ENCODE measurements at places on chromosomes 5 and 9.

DNA sequence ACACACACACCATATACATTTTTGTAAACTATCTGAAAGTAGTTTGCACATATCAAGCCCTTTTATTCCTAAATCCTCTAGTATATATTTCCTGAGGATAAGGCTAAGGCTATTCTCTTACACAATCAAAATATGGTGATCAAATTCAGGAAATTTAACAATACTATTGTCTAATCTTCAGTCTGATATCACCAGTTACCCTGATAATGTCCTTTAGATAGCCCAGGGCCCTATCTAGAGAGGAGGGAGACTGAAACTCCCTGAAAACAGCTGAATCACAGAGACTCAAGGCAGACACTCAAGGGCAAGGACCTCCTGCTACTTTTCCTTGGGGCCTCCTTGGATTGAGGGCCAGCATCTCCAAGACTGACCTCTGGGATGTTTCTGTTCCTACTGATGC, 30.4 kb downstream of the PTTG1 start:
- DNase-seq: no peak

DNA sequence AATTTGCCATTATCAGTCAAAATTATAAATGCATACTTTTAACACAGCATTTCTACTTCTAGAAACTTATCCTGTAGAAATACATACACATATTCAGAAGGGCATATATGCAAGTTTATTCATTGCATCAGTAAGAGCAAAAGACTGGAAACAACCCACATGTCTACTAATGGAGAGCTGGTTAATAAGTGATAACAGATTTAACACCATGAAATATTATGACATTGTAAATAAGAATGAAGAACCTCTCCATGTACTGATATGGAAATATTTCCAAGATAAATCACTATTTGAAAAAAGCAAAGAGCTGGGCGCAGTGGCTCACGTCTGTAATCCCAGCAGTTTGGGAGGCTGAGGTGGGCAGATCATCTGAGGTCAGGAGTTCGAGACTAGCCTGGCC, 54.5 kb downstream of the ELOVL7 start:
- no peak for DNase-seq

DNA sequence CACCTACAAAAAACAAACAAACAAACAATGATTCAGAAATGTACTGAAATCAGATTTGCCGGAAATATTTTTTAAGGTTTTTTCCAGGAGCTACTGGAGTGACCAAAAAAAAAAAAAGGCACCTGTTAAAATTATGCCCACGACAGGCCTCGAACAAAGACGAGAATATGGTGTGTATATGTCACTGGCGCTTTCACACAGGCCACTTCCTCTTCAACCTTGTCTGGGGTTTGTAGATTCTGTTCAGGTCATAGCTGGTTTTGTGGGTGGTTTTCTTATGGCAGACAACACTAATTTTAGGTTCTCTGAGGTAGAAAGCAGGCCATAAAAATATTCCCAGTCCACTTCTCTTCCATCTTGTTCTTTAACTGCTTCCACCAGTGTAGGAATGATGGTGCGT, 7.0 kb downstream of the NDUFB6 start:
- no peak for DNase-seq

DNA sequence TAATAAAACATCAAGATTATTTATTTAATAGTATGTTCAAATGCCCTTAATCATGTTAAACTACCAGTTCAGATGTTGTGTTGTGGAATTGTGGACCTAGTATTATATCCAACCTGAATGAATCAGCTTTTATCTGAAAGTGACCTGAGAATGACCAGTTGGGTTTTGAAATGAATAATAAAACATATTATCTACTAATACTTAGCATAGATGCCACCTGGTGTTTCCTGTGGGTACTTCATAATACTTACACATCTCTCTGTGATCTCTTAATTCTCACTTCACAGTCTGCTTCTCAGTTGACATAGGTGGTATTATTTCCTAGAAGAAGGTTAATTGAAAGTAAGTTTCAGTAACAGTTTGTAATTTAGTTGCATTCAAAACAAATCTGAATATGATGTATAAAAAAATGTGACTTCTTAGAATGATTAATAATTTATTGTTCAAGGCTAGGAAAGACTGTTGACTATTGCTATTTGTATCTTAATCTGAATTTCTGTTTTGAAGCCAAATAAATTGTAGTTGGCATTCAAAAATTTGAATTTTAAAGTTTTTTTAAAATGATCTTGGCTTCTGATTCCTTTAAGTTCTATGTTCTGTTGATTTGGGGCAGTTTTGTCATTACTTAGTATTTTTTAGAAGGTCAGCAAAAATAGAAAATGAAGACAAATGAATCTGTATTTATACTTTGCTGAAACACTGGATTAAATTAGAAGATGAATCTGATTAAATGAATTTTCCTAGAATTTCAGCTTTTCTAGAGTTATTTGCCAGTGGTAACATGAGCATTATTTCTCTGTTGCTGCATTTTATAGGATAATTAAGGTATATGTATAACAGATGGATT, 48.2 kb downstream of the KIF2A start:
- no peak for DNase-seq

GRCh38 chr5:14183187-14183939, 40.2 kb downstream of the TRIO start:
- DNase-seq: no peak

GRCh38 chr5:173454361-173454735, 126.1 kb upstream of the STC2 start:
- no peak for DNase-seq

DNA sequence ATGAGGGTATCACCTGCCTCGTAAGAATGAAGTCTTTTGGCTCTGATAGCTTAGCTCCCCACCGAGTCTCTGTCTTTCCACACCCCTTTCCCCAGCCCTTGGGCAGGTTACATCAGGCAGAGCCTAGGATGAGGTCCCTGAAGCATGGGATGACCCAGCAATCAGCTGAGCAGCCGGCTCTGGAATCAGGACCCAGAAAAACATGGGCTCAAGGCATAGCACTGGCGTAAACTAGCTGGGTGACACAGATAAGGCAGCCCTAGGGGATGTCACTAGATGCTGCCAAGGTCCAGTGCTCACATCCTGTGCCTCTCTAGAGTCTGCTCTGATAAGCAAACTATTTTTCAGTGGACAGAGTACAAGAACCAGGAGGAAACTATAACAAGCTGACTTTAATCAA, 26.6 kb downstream of the IDNK start:
- DNase-seq: no peak

DNA sequence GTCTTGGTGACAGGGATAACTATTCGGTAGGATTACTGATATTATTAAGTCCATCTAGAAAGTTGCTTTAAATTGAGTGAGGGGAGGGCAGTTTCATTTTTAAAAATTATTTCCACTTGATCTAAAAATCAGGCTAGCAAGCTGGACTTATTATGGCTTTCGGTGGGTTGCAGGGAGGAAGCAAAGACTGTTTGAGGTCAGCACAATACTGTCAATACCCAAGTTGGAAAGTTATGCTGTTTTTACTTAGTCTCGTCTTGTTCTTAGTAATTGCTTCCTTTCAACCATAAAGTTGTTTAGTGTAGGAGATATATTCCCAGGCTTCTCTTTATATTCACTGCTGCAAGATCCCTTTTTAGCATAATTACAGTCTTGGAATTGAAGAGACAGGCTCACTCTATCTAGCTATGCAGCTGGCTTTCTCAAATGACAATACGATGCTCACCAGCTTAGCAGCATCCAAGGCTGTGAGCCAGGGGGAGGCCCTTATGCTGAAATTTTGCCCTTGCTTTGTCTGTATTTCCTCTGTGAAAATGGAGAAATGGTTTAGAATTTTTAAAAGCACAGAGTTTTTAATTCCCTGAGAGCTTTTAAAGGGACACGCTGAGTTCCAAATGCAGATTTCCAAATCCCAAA, 68.2 kb upstream of the APC start:
- no peak for DNase-seq

GRCh38 chr9:130327070-130327780, 61.7 kb downstream of the HMCN2 start:
- no peak for DNase-seq

- DNase-seq: no peak
These were observed 1043.0 kb upstream of the C9orf72 start for GRCh38 chr9:28616310-28616709.

DNA sequence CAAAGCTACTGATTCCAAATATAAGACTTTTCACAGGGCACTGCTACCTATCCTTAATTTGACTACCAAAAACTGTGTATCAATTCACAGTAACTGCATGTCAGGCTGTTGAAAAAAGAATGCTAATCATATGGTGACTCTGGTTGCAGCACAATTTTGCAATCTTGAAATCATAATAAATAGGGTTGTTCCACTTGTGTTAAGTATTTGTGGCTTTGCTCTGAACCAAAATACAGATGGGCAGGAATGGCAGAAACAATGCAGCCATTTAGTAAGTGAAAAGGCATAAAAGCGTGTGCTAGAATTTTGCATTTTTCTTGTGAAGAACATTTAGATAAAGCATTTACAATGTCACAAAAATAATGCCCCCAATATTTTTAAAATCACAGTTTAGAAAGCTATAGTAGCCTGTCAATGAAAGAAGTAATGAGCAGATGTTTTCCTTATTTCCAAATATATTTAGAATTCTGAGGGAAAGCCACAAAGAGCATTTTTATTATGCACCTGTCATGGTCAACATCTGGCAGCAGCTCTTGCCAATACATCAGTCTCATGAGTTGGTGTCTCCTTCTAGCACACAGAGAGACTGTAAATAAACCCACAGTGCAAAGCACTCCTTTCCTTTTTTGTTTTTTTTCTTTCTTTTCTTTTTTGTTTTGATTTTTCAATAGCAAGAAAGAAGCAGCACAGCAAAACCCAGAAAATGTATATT, 54.8 kb upstream of the PAM start:
- DNase-seq: no peak

- no peak for DNase-seq
These were observed 21.0 kb upstream of the UBLCP1 start for GRCh38 chr5:159241946-159242552.

DNA sequence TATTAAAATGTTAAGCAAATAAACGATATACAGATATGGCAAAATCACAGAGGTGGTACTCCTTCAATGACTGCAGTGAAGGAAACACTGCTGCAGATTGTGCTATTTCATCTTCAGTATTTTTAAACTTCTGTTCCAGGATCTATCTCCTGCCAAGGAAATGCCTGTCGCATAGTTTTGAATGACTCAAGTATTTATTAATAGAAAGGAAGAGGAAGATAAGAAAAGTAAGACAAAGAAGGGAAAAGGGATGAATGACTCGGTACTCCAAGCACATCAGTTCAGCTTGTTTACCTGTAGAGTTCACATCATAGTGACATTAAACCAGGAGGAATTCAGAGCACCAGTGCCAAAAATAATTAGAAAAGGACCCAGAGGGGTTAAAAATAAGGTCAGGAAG, 5.1 kb upstream of the GPX8 start:
- DNase-seq: no peak

GRCh38 chr5:39202597-39203274, 16.6 kb downstream of the FYB1 start:
- no peak for DNase-seq

DNA sequence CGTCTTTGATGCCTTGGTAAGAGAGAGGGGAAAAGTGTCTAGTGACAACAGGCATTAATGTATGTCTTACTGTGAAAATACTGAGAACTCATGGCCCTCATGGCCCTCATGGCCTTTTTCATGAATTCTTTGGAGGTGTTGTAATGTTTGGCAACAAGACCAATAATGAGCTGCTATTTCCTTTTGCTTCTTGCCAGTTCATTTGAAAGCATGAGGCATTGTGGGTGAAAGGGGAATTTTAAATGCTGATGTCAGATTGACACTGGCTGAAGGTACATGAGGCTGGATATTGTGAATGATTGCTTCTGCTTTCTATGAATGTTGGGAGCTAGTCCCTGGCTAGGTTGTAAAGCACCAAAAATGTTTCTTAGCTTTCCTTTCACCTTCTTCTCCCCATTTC, 79.2 kb downstream of the DOCK2 start:
- DNase-seq: no peak

DNA sequence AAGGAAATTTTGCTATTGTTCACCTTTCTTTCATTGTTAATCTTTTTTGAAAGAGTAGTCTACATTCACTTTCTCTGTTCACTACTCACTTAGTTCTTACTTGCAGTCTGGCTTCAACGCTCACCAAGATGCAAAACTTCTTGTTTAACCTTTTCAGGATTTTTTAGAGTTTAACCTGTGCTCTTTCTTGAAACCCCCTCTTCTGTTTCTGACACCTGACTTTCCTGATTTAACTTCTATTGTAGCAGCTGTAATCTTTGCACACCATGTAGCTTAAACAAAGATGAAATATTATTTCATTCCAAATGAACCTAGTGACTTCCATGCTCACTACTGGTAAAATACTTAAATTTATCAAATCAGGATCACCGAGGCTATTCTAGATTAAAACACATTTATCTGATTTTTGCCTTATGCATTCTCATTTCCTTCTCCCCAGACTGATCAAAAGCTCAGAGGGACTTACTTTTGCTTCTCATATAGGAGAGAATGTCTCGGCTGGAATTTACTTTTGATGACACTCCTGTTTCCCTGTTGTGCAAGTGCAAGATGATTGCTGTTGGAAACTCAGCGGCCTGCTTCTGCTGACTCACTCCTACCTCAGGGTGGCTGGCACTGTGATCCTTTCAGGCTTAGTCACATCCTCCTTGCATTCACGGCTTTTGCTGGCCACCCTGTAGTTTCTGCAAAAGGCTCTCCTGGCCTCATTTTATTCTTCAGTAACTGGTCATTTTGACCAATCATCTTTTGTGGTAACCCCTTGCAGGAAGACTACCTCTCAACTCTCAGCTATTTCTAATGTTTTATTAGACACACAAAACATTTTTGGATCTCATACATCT, 109.3 kb upstream of the IFNE start:
- peak; percentile 25 for DNase-seq

DNA sequence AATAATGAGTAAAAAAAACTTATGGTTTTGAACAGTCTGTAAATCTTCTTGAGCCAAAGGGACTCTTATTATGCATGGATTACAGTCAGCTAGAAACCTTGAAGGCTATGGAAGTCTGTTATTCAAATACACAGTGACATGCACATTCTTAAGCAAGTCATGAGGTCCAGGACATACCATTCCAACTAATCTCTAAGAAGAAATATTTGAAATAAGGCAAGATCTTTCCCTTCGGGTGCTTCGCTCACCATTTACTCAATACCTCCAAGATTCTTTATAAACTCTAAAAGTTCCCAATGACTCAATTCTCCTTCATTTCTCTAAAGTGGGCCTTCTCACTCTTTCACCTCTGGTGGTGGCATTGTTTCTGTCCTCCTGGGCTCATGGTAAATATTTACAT, 811.0 kb downstream of the NR2F1-AS1 start:
- no peak for DNase-seq

DNA sequence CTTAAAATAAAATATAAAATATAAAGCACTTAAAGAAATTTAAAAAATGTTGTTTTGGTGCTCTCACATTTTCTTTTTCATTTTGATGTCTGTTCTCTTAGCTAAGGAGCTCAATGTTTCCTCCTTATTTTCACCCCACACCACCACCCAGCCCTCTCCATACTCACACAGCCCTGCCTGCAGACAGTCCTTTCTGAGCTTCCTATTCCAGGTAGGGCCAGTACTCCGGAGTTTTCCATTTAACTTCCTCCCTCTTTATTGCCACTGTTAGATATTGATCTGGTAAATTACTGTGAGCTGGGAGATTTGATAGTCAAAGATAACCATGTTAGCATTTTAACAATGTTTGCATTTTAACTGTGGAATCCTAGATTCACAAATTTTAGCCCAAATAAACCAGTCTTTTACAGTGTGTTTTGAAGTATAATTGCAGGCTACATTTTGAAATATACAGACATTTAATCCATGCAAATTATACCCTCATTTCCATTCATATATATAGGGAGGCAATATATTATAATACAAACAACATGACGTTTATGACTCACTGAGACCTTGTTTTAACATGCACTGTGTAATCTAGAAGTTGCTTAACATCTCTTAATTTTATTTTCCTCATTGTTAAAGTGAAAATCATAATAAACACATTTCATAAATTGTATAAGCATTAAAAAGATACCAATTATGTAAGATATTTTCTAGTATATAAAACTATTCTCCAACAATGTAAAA, 927.1 kb downstream of the NR2F1-AS1 start:
- DNase-seq: no peak
